ENCODE measurements at places on chromosomes 7 and 10.

GRCh38 chr7:151865070-151865670 is 11.7 kb downstream of the PRKAG2 start:
- no peaks in the 10 kb centered on the region for H3K27me3 ChIP-seq
- H3K36me3 ChIP-seq: no peaks in the 10 kb centered on the region
- no peak overlapping the region for H3K4me3 ChIP-seq
- no peak overlapping the region for H3K27ac ChIP-seq
- peaks cover 56% of the 10 kb centered on the region for H3K4me1 ChIP-seq

- no peak overlapping the region for H3K4me3 ChIP-seq
- H3K27ac ChIP-seq: no peak overlapping the region
- DNase-seq: no peak
- H3K27me3 ChIP-seq: no peaks in the 10 kb centered on the region
- H3K36me3 ChIP-seq: no peaks in the 10 kb centered on the region
These were observed 118.1 kb downstream of the GLRX3 start for GRCh38 chr10:130254243-130254642.

GRCh38 chr10:124180947-124181549 is 87.7 kb upstream of the CHST15 start:
- H3K4me3 ChIP-seq: no peak overlapping the region
- H3K4me1 ChIP-seq: no peaks in the 10 kb centered on the region
- no peaks in the 10 kb centered on the region for H3K36me3 ChIP-seq
- no peak for DNase-seq
- no peak overlapping the region for H3K27ac ChIP-seq

DNA sequence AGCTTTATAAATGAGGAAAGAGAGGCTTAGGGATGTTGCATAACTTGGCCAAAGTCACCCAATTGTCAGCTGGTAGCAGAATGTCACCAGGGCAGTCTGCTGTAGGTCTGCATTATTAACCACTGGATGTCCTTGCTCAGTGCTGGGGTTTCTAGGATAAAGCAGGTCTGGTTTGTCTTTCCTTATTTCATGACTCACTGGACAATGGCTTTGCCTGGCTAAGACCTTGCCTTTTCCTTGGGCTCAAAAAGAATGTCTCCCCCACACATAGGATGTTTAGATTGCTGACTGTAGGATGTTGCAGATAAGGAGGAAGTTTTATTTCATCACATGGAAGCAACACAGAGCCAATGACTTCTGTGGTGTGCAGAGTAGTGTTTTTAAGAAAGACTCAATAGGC is 29.4 kb downstream of the WDFY4 start:
- peak overlapping the region; percentile 16 for H3K27ac ChIP-seq
- no peaks in the 10 kb centered on the region for H3K27me3 ChIP-seq
- H3K4me3 ChIP-seq: no peak overlapping the region

GRCh38 chr7:87100326-87100725 is 40.9 kb upstream of the ELAPOR2 start:
- H3K36me3 ChIP-seq: no peaks in the 10 kb centered on the region
- no peaks in the 10 kb centered on the region for H3K4me1 ChIP-seq
- no peak overlapping the region for H3K27ac ChIP-seq
- H3K27me3 ChIP-seq: no peaks in the 10 kb centered on the region
- H3K4me3 ChIP-seq: no peak overlapping the region

GRCh38 chr7:84354866-84355265 is 160.3 kb upstream of the SEMA3A start:
- H3K36me3 ChIP-seq: no peaks in the 10 kb centered on the region
- no peaks in the 10 kb centered on the region for H3K4me1 ChIP-seq
- H3K27me3 ChIP-seq: no peaks in the 10 kb centered on the region
- no peak for DNase-seq
- H3K4me3 ChIP-seq: no peak overlapping the region

DNA sequence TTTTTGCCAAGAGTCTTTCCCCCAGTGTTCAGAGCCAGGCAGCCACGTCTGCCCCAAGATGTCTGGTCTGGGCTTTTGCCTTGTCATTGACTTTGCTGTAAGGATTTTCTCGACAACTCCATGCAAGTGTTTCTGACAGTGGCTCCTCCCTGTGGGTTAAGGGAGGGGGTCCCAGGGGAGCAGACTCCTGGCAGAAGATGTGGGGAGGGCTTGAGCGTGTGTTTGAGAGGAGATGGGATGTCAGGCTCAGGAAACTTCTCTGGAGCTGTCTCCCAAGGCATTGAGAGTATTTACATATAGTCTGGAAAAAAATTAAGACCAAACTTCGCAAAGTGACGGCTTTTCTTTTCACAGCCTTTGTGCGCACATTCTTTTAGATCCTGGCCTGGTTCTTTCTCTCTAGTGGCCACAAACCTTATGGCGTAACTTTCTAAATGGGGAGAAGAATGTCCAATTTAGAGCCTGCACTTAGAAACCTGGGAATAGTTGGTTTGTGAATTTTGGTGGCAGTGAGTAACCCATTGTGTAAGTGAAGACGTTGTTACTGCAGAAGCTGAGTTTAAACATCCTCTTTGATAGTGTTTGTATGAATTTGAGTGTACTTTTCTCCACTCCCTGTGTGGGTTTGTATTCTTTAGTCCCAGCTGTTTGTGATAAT is 201.5 kb downstream of the LRMDA start:
- DNase-seq: no peak
- no peak overlapping the region for H3K4me3 ChIP-seq
- no peaks in the 10 kb centered on the region for H3K36me3 ChIP-seq
- H3K4me1 ChIP-seq: peaks cover 15% of the 10 kb centered on the region
- H3K27ac ChIP-seq: peak overlapping the region; percentile 42

GRCh38 chr10:61942604-61943461 is 41.3 kb downstream of the ARID5B start:
- peaks cover 69% of the 10 kb centered on the region for H3K4me1 ChIP-seq
- no peaks in the 10 kb centered on the region for H3K36me3 ChIP-seq
- H3K4me3 ChIP-seq: peak overlapping the region; percentile 24
- no peak for DNase-seq
- no peaks in the 10 kb centered on the region for H3K27me3 ChIP-seq
- H3K27ac ChIP-seq: peak overlapping the region; percentile 86

- H3K27ac ChIP-seq: no peak overlapping the region
- no peaks in the 10 kb centered on the region for H3K4me1 ChIP-seq
- H3K4me3 ChIP-seq: no peak overlapping the region
- DNase-seq: no peak
- H3K36me3 ChIP-seq: no peaks in the 10 kb centered on the region
- H3K27me3 ChIP-seq: no peaks in the 10 kb centered on the region
These were observed 42.4 kb upstream of the STK17A start for GRCh38 chr7:43540471-43540870.

- no peaks in the 10 kb centered on the region for H3K27me3 ChIP-seq
- peak overlapping the region; percentile 1 for H3K4me3 ChIP-seq
- H3K27ac ChIP-seq: peak overlapping the region; percentile 6
- no peaks in the 10 kb centered on the region for H3K36me3 ChIP-seq
- H3K4me1 ChIP-seq: peaks cover 45% of the 10 kb centered on the region
- no peak for DNase-seq
These were observed 201.4 kb downstream of the TNS3 start for GRCh38 chr7:47380325-47381133.

DNA sequence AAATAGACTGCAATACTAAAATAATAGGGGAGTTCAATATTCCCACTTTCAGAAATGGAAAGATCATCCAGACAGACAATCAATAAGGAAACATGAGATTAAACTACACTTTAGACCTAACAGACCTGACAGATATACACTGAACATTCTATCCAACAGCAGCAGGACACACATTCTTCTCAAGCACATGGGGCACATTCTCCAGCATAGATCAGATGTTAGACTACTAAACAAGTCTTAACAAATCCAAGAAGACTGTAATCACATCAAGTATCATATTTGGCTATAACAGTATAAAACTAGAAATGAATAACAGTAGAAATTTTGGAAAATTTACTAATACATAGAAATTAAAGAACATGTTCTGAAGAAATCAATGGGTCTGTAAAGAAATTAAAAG is 458.9 kb upstream of the ANKRD30A start:
- no peaks in the 10 kb centered on the region for H3K27me3 ChIP-seq
- H3K4me1 ChIP-seq: no peaks in the 10 kb centered on the region
- no peak overlapping the region for H3K4me3 ChIP-seq
- no peaks in the 10 kb centered on the region for H3K36me3 ChIP-seq

DNA sequence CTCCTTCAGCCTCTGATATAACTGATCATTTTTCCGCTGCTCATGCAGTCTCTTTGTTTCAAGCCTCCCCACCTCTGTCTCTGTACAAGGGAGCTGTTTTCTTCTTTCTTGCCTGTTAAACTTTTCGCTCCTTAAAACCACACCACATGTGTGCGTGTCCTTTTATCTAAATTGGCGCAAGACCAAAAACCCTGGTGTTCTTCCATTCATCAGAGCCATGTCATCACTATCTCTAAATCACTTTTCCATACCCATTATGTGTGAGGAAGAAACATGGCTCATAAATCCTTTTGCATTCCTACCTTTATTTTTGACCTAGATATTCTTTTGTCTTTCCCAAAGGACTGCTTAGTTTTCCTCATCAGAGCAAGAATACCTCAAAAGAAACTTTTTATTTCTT is 239.0 kb upstream of the IMMP2L start:
- H3K4me3 ChIP-seq: no peak overlapping the region
- DNase-seq: no peak
- no peaks in the 10 kb centered on the region for H3K36me3 ChIP-seq
- H3K4me1 ChIP-seq: no peaks in the 10 kb centered on the region
- H3K27me3 ChIP-seq: no peaks in the 10 kb centered on the region
- H3K27ac ChIP-seq: no peak overlapping the region

DNA sequence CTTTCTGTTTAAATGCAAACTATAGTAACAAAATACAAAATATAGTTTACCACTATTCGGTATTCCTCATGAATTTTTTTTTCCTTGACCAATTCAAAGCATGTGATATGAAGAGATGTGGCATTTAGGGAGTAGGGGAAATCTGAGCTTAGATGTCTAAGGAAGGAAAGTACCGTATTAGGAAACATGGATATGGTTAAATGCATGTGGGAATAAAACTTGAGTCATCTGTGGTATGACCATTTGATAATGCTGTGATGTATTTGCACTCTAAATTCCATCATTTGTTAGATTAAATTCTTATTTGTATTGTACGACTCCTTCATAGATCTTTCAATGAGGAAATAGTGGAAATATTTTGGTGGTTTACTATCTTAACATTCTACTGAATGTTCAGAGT is 19.7 kb downstream of the AHR start:
- no peak overlapping the region for H3K4me3 ChIP-seq
- no peak for DNase-seq
- no peak overlapping the region for H3K27ac ChIP-seq
- no peaks in the 10 kb centered on the region for H3K36me3 ChIP-seq
- H3K4me1 ChIP-seq: peaks cover 28% of the 10 kb centered on the region

DNA sequence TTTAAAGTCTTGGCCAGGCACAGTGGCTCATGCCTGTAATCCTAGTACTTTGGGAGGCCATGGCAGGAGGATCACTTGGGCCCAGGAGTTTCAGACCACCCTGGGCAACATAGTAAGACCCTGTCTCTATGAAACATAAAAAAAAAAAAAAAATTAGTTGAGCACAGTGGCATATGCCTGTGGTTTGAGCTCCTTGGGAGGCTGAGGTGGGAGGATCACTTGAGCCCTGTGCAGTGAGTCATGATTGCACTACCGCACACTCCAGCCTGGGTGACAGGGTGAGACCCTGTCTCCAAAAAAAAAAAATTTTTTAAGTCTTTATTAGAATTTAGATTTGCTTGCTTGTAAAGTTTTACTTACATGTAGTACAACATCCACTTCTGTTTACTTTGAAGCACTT is 14.0 kb downstream of the WNT2 start:
- H3K4me3 ChIP-seq: no peak overlapping the region
- H3K27ac ChIP-seq: no peak overlapping the region
- no peaks in the 10 kb centered on the region for H3K4me1 ChIP-seq
- no peaks in the 10 kb centered on the region for H3K27me3 ChIP-seq
- H3K36me3 ChIP-seq: no peaks in the 10 kb centered on the region
- DNase-seq: no peak

GRCh38 chr7:137611606-137612005 is 235.2 kb downstream of the DGKI start:
- H3K27ac ChIP-seq: no peak overlapping the region
- H3K36me3 ChIP-seq: no peaks in the 10 kb centered on the region
- no peak overlapping the region for H3K4me3 ChIP-seq
- no peaks in the 10 kb centered on the region for H3K27me3 ChIP-seq
- H3K4me1 ChIP-seq: no peaks in the 10 kb centered on the region

DNA sequence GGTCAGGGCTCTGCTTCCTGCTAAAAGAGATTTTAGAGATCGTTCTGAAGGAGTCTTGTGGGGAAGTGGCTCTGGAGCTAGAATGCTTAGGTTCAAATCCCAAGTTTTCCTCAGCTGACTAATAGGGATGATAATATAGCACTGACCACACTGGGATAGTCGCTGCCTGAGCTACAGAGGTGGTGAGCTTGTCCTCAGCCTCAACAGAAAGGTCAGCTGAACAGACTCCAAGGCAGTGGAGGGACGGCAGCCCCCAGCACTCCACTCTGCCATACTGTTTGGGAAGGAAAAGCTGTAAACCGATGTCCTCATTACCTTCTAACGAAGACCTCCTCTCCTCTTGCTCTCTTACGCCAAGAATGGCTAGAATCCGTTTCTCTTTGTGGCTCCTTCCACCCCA is 36.2 kb downstream of the KAT6B start:
- no peaks in the 10 kb centered on the region for H3K4me1 ChIP-seq
- H3K27me3 ChIP-seq: no peaks in the 10 kb centered on the region
- H3K36me3 ChIP-seq: no peaks in the 10 kb centered on the region
- H3K4me3 ChIP-seq: no peak overlapping the region

GRCh38 chr10:91103384-91104192 is 116.9 kb upstream of the PCGF5 start:
- no peak overlapping the region for H3K27ac ChIP-seq
- peaks cover 32% of the 10 kb centered on the region for H3K27me3 ChIP-seq
- no peak for DNase-seq
- no peaks in the 10 kb centered on the region for H3K36me3 ChIP-seq
- H3K4me3 ChIP-seq: no peak overlapping the region
- H3K4me1 ChIP-seq: no peaks in the 10 kb centered on the region

Data from esophagus squamous epithelium (tissue), 5 donors.